A549 (cell line): ENCODE measurements at places on chromosomes 5 and 9.
A peak's percentile ranks its signal among the peaks of the same experiment; 100 is the strongest.

GRCh38 chr9:77764894-77765780, 117.0 kb upstream of the GNA14 start:
- peak; percentile 77 for DNase-seq

DNA sequence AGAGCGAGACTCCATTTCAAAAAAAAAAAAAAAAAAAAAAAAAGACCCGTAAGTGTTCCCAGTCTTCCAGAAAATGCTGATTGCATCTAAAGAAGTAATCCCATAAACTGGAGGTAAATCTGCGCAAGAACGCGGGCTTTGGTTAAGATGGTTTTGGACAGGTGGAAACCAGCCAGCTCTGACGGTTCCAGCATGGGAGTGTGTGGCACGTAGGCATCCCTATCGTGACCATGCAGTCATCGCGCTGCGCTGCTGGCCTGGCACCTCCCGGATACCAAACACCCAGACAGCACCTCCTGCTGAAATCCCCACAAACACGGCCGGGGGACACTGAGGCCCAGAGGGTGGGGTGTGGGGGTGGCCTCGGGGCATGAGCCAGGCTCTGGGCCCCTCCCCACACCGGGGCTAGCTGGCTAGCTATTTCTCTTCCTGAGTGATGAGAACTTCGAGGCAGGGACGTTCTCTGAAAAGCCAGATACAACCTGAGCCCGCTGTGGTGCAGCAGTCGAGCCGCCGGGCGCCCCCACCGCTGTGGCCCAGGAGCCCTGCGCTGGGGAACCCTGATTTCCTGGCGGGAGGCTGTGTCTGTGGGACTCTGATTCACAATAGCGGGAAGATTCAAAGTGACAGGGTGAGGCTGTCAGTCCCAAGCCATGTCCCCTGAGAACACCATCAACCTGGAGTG, 32.2 kb upstream of the NOTCH1 start:
- DNase-seq, result no peak

DNA sequence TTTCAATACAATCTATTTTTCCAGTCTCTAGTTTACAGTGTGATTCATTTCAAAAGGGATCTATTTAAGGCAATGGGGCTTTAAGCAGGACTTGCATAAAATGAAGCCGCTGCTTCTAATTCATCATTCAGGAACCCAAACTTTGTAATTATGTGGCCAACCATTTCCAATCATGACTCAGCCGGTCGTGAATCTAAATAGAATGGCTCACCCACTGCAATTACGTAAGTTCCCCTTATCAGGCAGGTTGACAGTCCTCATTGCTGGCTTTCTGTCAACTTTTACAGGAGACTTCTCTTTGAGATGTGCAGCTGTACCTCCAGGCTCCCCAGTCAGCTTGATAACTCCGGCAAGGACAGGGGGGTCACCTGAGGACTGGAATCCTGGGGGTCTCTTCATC, 152.8 kb upstream of the DAP start:
- DNase-seq, result peak; percentile 38

- peak; percentile 37 for DNase-seq
Observed at GRCh38 chr5:140251527-140251973, 51.4 kb downstream of the PFDN1 start.

- DNase-seq, result no peak
Observed at GRCh38 chr9:4328723-4329122, 28.9 kb upstream of the GLIS3 start.

DNA sequence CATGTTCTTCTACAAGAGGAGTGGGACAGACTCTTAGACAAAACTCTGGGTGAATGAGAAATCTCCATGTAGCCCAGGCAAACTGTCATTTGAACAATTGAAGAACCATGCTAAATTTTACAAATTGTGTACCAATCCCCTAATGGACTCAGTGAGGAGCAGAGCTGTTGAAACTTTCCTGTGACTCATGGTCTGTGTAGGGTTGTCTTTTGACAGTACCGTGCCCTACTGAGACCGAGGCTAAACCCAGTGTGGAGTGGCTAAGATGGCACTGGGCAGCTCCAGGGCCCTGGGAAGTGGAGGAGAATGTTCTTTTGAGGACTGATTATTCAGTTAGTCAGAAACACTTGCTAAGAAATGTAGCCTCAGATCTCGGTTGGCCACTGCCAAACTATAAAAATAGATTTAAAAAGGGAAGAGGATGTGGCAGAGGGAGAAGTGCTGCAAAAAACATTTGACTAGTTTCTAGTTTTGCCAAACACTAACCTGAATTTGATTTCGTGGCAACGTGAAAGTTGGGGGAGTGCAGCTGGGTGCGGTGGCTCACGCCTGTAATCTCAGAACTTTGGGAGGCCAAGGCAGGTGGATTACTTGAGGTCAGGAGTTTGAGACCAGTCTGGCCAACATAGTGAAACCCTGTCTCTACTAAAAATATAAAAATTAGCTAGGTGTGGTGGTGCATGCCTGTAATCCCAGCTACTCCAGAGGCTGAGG, 24.7 kb downstream of the POU4F3 start:
- no peak for DNase-seq

- DNase-seq, result no peak
Observed at GRCh38 chr9:25519286-25519685, 159.0 kb downstream of the TUSC1 start.

GRCh38 chr9:121910491-121911040, 182.5 kb downstream of the TTLL11 start:
- no peak for DNase-seq
